Suprapubic skin (tissue), 4 donors: ENCODE measurements at places on chromosomes 12 and 14.

GRCh38 chr14:100336618-100337530 lies 13.7 kb downstream of the SLC25A47 start:
- peak; percentile 37 for DNase-seq
- H3K4me1 ChIP-seq = peaks cover 14% of the 10 kb centered on the region
- H3K36me3 ChIP-seq = peaks cover 37% of the 10 kb centered on the region
- no peaks in the 10 kb centered on the region for H3K27me3 ChIP-seq
- no peak overlapping the region for H3K4me3 ChIP-seq

DNA sequence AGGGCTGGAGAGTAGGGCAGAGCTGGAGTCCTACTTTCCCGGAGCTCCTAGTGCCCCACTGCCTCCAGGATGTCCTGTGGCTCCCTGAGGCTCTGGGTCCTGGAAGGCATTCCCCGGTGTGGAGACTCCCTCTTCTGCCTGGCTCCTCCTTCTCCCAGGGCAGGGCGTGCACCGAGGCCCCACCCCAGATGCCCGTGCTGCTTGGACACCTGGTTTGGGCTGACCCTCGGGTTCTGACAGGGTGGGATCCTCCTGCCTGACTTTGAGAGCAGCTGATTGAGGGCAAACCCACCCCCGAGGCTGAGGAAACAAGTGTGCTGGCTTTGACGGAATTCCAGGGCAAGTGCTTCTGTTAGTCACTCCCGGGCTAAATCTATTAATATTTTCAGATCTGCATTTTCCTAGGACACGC lies 15.4 kb downstream of the TEAD4 start:
- no peak for DNase-seq
- no peak overlapping the region for H3K27ac ChIP-seq
- H3K27me3 ChIP-seq = no peaks in the 10 kb centered on the region
- H3K36me3 ChIP-seq = no peaks in the 10 kb centered on the region

- no peaks in the 10 kb centered on the region for H3K36me3 ChIP-seq
- H3K4me3 ChIP-seq = no peak overlapping the region
- peaks cover 7% of the 10 kb centered on the region for H3K4me1 ChIP-seq
- DNase-seq = no peak
- H3K27me3 ChIP-seq = peaks cover 5% of the 10 kb centered on the region
- H3K27ac ChIP-seq = no peak overlapping the region
Observed at GRCh38 chr12:103529306-103529705, 33.5 kb upstream of the C12orf42 start.

GRCh38 chr12:48937170-48937569 lies 11.9 kb upstream of the FKBP11 start:
- no peak overlapping the region for H3K4me3 ChIP-seq
- H3K27ac ChIP-seq = no peak overlapping the region
- peaks cover 20% of the 10 kb centered on the region for H3K4me1 ChIP-seq
- no peak for DNase-seq
- peaks cover 76% of the 10 kb centered on the region for H3K36me3 ChIP-seq

DNA sequence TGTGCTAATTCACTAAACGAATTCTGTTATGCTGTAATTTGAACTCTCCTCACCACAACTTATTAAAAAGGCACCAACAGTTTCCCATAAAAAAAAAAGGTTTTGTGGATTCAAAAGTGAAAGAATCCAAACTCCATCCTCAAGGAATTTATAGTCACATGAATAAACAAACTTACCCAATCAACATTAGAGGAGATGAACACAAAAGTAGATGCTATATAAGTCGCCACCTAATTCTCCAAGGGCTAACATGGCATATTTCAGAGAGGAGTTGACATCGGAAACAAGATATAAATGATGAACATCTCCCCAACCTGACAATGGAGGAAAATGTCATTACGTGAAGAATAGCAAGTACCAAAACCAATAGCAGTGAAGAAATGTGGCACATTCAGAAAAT lies 265.5 kb upstream of the PRKD1 start:
- no peak overlapping the region for H3K27ac ChIP-seq
- no peak for DNase-seq
- no peak overlapping the region for H3K4me3 ChIP-seq
- H3K36me3 ChIP-seq = no peaks in the 10 kb centered on the region

GRCh38 chr12:58372298-58372697 lies 430.9 kb downstream of the ATP23 start:
- no peak for DNase-seq
- H3K36me3 ChIP-seq = no peaks in the 10 kb centered on the region
- no peak overlapping the region for H3K27ac ChIP-seq
- H3K4me3 ChIP-seq = no peak overlapping the region

- H3K27me3 ChIP-seq = peaks cover 1% of the 10 kb centered on the region
- H3K27ac ChIP-seq = no peak overlapping the region
- no peaks in the 10 kb centered on the region for H3K36me3 ChIP-seq
- peaks cover 3% of the 10 kb centered on the region for H3K4me1 ChIP-seq
- no peak for DNase-seq
- H3K4me3 ChIP-seq = no peak overlapping the region
Observed at GRCh38 chr14:31544816-31545215, 16.4 kb upstream of the NUBPL start.

DNA sequence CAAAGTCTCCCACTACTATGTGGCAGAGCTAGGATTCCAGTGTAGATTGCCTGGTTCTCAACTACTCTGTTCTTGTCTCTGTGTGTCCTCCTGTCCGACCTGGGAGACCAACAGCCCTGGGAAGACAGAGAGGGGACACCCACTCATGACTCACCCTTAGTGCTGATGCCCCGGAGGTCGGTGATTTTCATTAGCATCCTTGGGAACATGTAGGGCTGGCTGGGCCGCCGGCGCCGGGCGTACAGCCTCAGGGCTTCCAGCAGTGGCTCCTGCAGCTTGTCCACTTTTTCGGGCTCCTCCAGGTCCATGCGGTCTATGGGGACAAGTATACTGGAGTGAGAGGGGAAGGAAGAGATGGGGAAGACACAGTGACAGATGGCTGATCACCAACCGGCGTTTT lies 5.9 kb upstream of the ITGB7 start:
- H3K27me3 ChIP-seq = no peaks in the 10 kb centered on the region
- peaks cover 52% of the 10 kb centered on the region for H3K4me1 ChIP-seq
- no peak overlapping the region for H3K4me3 ChIP-seq

DNA sequence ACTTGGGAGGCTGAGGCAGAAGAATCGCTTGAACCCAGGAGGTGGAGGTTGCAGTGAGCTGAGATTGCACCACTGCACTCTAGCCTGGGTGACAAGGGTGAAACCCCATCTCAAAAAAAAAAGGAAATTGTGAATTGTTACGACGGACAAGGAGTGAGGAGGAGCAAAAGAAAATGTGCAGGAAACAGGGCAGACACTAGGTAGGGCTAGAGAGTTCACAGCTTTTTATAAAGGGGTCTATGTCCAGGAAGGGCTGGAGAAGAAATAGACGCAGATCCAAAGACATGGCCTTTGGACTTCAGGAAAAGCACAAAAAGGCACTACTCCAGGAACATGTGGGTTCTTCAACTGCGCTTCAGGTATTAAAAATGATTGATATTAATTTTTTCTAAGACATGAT lies 34.4 kb downstream of the ATG14 start:
- DNase-seq = no peak
- no peak overlapping the region for H3K27ac ChIP-seq
- no peak overlapping the region for H3K4me3 ChIP-seq
- H3K27me3 ChIP-seq = no peaks in the 10 kb centered on the region

GRCh38 chr14:103528146-103528586 lies 830 bp upstream of the TRMT61A start:
- peak overlapping the region; percentile 75 for H3K4me3 ChIP-seq
- peak overlapping the region; percentile 92 for H3K27ac ChIP-seq
- no peaks in the 10 kb centered on the region for H3K27me3 ChIP-seq
- H3K4me1 ChIP-seq = peaks cover 53% of the 10 kb centered on the region
- H3K36me3 ChIP-seq = peaks cover 15% of the 10 kb centered on the region
- DNase-seq = no peak

DNA sequence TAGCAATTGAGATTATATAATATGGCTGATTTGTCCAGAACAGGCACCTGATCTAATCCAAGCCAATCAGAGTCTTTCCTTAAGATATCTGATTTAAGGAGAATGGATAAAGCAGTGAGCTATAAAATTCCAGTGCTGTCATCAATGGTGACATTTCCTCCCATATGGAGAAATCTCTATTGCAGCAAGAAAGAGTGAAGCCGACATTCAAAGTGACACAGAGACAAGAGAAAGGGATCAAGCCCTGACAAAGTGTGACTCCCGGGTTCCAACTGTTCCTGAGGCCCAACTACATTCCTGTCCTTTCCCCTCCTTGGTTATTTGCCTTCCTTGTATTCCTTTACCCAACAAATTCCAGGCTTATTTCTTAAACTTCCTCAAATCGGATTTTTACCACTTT lies 430.0 kb upstream of the SOX5 start:
- no peaks in the 10 kb centered on the region for H3K27me3 ChIP-seq
- no peak for DNase-seq
- H3K4me1 ChIP-seq = peaks cover 4% of the 10 kb centered on the region
- no peaks in the 10 kb centered on the region for H3K36me3 ChIP-seq
- H3K4me3 ChIP-seq = no peak overlapping the region

- H3K27me3 ChIP-seq = peaks cover 5% of the 10 kb centered on the region
- H3K4me3 ChIP-seq = no peak overlapping the region
- DNase-seq = no peak
- no peaks in the 10 kb centered on the region for H3K36me3 ChIP-seq
- H3K27ac ChIP-seq = no peak overlapping the region
Observed at GRCh38 chr12:71950819-71951218, 12.2 kb downstream of the TPH2 start.

DNA sequence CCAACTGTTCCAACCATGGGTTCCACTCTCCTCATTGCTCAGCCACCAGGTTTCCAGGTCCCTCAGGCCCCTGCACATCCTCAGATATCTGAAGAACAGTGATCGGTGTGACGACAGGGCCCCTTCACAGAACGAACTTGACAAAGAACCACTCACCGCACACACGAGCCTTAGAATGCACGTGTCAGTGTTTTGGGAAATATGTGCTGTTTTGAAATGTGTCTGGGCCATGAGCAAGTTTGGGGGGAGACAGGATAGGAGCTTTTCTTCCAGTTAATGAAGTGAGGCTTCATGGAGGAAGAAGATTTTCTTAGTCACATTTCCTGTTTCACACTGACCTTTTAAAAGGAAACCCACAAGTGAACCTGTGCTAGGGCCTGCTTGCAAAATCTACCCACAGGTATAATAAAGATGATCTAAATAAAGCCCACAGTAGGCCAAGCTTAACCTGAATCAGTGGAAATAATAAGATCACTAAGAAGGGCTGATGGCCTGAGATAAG lies 58.6 kb downstream of the ZFP36L1 start:
- H3K4me3 ChIP-seq = no peak overlapping the region
- no peaks in the 10 kb centered on the region for H3K36me3 ChIP-seq
- peak; percentile 57 for DNase-seq
- peaks cover 30% of the 10 kb centered on the region for H3K4me1 ChIP-seq
- no peaks in the 10 kb centered on the region for H3K27me3 ChIP-seq

DNA sequence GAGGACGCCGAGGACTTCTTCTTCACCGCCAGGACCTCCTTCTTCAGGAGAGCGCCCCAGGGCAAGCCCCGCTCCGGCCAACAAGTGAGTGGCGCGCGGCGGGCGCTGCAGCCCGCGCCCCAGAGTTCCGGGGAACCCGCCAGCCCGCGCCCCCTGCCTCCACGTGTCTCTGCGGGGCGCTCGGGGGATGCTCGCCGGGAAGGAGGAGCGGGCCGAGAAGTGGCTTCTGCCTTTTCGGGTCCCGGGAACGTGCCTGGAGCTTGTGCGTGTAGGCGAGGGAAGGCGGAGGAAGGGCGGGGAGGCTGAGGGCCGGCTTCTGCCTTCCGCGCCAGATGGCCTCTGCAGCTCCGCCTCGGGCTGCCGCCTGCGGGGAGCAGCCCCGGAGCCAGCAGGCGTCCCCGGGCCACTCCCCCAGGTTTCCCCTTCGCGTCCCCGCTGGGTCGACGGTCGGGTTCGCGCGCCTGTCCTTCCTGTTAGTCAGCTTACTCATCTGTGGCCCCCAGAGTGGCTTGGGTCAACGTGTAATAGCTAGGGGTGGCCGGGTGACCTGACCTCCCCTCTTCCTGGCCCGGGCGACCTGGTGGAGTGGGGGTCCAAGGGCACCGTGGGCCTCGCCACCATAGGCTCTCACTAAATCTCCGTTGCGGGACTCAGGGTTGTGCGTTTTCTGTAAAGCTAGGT lies 505 bp downstream of the RASSF3 start:
- peak; percentile 89 for DNase-seq
- peak overlapping the region; percentile 87 for H3K4me3 ChIP-seq
- H3K27ac ChIP-seq = peak overlapping the region; percentile 89
- H3K4me1 ChIP-seq = peaks cover 28% of the 10 kb centered on the region

DNA sequence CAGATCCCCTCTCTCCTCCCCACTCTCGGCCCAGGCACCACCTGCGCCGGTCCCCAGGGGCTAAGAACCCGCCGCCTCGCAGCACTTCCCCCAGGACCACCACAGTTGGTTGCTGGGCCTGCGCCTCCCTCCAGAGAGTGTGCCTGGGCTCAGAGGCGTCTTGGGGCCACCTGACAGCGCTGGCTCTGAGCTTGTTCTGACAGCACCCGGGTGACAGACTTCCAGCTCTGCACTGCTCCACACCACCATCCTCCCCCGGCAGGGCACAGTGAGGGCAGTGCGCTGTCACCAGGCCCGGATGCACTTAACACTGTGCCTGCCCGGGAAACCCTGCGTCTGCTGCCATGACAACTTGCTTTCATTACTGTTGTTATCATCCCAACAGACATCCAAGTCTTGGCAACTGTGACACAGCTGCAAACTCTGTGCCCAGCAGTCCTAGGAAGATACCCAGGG lies 6.6 kb downstream of the BRF1 start:
- no peak overlapping the region for H3K27ac ChIP-seq
- no peaks in the 10 kb centered on the region for H3K27me3 ChIP-seq
- no peak for DNase-seq

- no peaks in the 10 kb centered on the region for H3K36me3 ChIP-seq
- H3K4me1 ChIP-seq = peaks cover 46% of the 10 kb centered on the region
- H3K27ac ChIP-seq = peak overlapping the region; percentile 97
- H3K4me3 ChIP-seq = no peak overlapping the region
- DNase-seq = peak; percentile 57
- H3K27me3 ChIP-seq = no peaks in the 10 kb centered on the region
Observed at GRCh38 chr12:55845785-55846496, 3.2 kb upstream of the MMP19 start.

- no peak overlapping the region for H3K4me3 ChIP-seq
- H3K27ac ChIP-seq = no peak overlapping the region
- DNase-seq = no peak
- H3K27me3 ChIP-seq = no peaks in the 10 kb centered on the region
Observed at GRCh38 chr12:57173089-57173488, 25.7 kb upstream of the LRP1-AS start.

GRCh38 chr12:89235189-89235993 lies 116.9 kb downstream of the DUSP6 start:
- no peaks in the 10 kb centered on the region for H3K27me3 ChIP-seq
- no peak for DNase-seq
- no peaks in the 10 kb centered on the region for H3K36me3 ChIP-seq
- no peak overlapping the region for H3K27ac ChIP-seq
- H3K4me3 ChIP-seq = no peak overlapping the region

- DNase-seq = no peak
- H3K36me3 ChIP-seq = no peaks in the 10 kb centered on the region
- no peaks in the 10 kb centered on the region for H3K27me3 ChIP-seq
- no peak overlapping the region for H3K4me3 ChIP-seq
Observed at GRCh38 chr14:36773558-36773957, 111.9 kb downstream of the PAX9 start.
